Fibroblast of lung (primary cell): ENCODE measurements at places on chromosomes 13 and 19. TPM values are rescaled to one million over a fixed set of nuclear protein-coding genes. Genes with fewer than 3 reads are reported as not detected.

DNA sequence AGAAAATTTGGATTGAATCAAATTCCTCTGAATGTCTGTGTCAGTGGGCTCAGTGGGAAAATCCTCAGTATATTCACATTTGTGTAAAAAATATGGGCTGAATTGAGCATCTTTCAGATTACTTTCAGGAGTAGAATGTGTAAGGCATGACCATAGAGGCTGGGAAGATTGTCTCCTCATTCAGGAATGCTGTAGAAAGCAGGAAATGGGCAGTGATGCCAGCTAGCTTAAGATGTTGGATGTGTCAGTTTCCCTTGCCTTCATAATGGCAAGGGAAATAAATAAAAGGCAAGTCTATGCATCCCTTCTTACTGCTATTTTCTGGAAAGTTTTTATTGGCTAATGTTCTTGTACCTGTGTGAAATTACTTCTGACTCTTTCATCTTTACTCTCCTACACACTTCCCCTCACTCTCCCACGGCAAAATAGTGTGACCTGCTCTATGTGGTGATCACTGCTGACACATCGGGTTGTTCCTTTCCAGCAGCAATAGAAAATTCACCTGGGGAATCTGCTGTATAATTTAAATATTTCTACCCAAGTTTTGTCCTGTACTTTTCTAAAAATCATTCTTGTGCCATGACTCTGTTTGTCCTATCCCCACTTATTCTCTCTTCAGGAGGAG is 103.2 kb downstream of the LMO7 start:
- DNase-seq, result peak; percentile 41

DNA sequence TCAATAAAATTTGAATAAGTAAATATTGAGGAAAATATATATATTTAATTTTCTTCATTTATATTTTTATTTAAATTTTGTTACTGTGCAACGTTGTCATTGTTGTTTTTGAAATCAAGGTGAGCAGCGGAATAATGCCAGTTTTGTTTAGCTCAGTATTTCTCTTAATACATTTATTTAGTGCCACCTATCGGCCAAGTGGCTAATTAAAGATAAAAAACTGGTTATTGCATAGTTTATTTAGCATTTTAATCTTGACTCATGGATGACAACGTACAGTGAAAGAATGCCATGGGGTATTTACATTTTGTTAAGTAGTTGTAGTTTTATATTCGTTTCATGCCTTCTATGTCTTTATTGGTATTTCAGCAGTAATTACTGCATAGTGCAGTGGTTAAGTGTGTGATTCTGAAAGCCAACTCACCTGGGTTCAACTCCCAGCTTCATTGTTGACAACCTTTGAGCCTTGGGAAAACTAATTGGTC is 265.9 kb downstream of the MYO16 start:
- peak; percentile 41 for DNase-seq

Gene NRTN
- 0.50 and 0.51 TPM in 2 replicates for total RNA-seq

DNA sequence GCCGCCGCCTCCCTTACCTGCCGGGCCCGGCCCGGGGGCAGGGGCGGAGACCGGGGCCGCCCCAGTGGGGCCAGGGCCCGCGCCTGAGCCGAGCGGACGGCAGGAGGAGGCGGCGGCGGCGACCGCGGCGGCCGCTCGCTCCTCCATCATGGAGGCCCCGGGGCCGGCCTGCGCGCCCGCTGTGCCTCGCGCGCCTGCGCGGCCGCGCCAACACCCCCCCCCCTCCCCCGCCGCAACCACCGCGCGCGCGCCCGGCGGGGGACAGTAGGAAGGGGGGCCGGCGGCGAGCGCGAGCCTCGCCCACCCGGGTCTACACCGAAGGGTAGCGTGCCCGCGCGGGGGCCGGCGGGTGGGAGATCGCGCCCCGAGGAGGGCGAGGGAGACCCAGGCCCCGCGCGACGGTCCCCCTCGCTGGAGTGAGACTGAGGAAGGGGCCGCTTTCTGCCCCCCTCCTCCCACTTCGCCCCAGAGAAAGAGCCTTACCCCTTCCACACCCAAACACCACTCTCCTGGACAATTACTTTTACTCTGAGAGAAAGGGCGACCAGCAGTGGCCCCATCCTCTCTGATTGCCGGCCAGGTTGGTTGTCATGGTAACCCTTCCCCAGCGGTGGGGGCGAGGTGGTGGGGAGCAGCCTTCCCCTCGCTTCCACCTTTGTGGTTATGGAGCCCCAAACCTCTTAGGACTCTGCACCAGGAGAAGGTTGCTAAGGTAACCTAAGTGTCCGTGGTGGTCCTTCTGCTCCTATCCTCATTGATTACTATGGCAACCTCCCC is at the start of gene STRN4:
Gene STRN4 (minus strand): TSS at position 170 of the 777 bp plus-strand sequence. CDS start 20 bp downstream, at position 150.
- peak; percentile 43 for DNase-seq

Gene CD33
- total RNA-seq, result not detected in 2 replicates

DNA sequence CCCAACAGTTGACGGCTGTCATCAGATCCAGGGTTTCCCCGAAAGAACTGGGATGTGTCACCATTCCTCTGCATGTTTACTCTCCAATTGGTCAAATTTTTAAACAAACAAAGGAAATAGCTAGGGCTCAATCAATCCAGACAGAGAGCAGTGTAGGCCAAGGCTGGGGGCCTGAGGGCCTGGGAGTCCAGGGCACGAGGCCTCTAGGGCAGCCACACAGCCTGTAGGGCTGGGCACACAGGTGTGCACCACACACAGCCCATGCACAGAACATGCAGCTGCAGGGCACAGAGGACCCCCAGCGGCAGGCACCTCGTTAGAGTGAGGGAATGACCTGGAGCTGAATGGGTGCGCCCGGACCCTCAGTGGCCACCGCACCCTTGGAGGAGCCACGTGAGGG is 9.5 kb downstream of the MIER2 start:
- no peak for DNase-seq

DNA sequence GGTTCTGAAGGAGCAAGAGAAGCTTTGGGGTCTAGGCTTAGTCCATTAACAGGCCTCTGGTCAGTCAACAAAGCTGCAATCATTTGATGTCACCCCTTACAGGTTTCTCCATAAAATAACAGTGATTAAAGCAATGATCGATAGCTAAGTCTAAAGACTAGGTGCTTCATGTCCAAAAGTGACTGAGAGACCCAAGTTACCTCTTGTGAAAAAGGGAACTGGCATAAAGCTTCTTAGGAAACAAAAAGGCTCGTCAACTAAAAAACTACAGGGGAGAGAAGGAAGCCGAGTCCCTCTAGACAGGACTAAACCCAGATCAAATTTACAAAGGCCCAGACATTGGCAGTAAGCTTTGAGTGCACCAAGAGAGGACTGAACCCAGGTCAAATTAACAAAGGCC is 2.2 kb downstream of the DCUN1D2 start:
- no peak for DNase-seq

DNA sequence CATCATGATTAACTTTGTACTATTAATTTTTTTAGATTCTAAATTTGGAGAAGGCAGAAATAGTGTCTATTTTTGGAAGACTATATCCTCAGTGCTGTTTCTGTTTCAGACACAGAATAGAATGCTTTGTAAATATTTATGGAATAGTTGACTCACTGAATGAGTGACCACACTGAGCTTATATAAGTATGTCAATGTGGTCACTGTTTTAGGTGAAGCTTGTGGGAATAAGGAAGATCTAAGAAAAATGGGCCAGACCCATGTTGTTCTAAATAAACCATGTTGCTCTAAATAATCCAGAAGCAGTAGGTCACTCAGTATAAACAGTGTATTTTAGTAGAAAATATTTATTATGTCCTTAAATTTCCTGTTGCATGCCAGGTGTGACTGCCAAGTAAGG is 45.5 kb upstream of the DACH1 start:
- peak; percentile 53 for DNase-seq

DNA sequence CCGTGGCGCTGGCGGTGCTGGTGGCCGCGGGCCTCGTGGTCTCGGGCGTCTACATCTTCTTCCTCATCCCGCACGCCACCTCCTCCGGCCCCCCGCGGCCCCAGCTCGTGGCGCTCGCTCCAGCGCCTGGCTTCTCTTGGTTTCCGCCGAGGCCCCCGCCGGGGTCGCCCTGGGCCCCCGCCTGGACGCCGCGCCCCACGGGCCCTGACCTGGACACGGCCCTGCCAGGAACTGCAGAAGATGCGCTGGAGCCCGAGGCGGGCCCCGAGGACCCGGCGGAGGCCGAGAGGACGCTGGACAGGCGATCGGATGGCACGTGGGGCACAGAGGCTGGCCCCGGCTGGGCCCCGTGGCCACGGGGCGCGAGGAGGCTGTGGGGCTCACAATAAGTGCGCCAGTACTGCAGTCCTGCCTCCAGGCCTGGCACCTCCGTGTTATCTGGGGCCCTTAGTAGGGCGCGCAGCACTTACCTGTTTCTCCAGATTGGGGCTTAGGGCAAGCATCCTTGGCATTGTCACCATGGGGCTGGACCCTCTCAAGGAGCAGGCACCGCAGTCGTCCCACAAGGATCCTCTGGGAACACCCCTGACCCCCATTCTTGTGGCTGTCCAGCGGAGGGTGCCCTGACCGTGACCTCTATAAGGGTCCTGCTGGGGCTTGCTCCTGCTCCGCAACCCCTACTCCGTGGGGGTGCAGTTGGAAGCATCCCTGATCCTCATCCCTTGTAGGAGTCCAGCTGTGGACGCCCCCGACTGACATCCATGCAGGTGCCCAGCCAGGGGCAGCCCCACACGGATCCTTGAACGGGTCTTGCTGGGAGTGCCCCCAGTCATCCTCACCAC is 1.5 kb downstream of the RNF225 start:
- DNase-seq, result no peak

DNA sequence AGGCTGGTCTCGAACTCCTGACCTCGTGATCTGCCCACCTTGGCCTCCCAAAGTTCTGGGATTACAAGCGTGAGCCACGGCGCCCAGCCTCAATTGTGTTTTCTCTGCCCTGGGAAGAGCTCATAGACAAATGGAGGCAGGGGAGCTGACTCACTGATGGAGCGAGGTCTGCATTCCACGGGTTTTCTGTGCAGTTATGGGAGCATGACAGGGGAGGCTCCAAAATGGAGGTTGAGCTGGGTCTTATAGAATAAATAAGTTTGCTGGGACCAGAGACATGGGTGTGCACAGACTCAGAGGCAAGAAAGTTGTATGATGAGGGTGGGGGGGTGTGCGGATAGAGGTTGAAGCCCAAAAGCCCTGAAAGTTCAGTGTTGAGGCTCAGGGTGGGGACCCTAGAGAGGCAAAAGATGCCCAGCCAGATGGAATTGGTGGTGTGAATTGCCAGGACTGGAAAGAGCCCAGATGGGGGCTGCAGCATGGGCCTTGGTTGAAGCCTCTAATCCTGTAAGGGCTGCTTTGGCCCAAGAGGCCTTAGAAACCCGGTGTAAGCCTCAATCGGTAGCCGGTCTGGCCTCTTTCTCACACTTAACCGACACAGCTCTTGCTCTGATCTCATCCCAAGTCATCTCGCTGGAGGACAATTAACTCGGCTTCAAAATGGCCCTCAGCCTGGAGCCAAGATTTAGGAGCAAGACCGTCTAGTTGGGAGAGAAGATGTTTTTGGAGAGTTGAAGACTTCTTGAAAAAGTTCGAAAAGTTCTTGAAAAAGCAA is 1.9 kb downstream of the TPM4 start:
- DNase-seq, result peak; percentile 69

DNA sequence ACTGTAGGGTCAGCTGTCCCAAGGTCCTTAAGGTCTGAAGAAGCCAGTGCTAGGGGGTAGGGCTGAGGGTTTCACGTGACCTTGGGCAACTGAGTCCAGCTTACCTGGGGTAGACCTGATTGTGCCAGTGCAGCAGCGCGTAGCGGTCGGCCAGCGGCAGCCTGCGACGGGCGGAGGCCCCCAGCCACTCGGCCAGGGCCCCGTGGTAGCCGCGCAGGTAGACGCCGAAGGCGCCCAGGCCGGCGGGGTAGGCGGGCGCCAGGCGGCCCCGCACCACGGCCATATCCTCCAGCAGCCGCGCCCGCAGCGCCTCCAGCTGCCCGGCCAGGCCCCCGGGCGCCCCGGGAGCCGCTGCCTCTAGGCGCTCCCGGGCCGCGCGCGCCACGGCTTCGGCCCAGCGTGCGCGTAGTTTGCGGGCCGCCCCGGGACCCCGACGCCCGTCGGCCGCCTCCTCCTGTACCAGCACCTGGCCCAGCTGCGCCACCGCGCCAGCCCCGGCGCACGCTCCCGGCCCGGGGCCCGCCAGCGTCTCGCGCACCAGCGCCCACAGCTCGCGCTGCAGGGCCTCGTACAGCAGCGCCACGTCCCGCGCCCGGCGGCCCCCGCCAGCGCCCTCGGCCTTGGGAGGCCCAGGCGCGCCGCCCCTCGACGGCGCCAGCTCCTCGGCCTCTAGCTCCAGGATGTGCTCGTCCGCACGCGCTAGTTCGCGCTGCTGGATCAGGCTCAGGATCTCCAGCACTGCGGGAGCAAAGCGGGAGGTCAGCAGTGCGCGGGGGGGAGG is 10.9 kb downstream of the EXOC3L2 start:
- no peak for DNase-seq

DNA sequence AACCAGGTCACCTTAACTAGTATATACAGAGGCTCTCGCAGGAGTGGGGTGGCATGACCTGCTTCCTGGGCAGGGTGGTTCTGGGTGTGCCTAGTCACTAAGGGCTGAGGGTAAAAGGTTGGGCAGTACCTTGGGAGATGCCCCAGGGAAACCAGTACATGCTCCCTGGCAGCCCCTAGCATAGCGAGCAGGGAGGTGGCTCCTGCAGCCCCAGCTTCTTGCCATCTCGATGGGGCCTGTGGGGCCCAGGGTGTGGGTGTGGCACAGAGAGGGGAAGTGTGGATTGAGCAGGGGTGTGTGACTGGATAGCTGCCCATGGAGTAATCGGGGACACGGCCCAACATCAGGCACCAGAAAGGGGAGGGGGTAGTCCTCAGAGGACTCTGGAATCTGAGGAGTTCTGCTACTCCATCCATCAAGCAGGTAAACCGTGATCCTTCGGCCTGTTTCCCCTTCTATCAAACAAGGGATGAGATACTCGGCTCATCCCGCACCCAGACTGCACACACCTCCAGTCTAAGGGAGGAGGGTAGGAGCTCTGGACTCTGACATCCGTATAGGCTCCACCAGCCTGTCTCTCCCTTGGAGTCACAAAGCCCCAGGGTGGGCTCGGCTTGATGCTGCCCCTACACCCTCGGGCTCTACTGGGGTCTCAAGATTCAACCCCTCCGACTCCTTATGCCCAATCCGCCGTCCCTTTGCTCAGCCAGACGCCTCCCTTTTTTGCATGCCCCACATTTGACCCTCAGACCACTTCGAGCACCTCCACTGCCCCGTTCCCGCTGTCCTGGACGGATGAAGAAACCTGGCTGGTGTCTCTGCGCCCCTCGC is 1.1 kb downstream of the ZBTB45 start:
- DNase-seq, result no peak

DNA sequence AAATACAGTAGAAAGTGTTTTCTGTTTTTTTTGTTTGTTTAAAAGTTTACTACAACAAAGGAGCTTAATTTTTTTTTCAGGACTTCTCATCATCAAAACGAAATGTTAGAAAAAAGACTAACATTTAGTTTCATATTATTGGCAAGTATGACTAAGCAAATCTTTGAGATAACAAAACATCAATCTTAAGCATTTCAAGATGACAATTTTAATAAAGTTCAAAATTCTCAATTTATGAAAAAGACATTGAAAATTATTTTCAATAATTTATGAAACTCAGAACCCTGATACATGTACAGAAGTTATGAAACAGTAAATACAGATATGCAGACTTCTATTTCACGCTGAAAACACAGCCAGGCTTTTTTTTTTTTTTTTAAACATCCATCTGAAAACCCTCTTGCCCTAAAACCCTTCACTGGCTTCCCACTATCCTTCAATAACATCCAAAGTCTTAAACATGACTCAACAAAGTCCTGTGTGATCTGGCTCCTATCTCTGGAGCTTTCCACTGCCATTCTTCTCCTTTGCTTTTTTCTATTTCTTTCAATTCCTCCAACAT is 3.9 kb downstream of the RBM26 start:
- DNase-seq, result peak; percentile 6

- DNase-seq, result no peak
Measured at GRCh38 chr19:6587998-6588507, 2.9 kb downstream of the CD70 start.
